Activated CD4-positive, alpha-beta T cell treated with anti-CD3 and anti-CD28 coated beads, Interleukin-2, amount 50 U/mL, for 16 hours (primary cell): ENCODE measurements at places on chromosomes 1 and 21.

- no peak for DNase-seq
These were observed 8.0 kb downstream of the TENT5B start for GRCh38 chr1:27004471-27005165.

DNA sequence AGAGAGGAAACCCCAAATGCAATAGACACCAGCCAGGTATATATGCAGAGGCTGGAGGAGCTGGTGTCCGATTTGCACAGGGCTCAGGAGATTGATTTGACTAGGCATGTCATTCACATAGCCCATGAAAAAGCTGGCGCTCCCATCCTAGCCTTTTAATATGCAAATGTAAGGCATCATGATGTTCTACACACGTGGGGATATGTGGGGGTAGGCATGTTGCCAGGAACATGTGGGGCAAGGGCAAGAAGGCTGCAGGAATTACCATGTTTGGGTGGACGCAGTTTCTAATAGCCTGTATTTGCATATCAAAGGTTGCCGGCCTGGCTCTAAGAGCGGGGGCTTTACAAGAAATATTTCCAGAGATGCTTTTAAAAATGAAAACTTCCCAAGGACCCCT lies 11.7 kb upstream of the SH3GLB1 start:
- DNase-seq = no peak

- no peak for DNase-seq
These were observed 112.3 kb upstream of the NFIA start for GRCh38 chr1:60969971-60970509.

GRCh38 chr1:206554701-206555472 lies 47.6 kb downstream of the RASSF5 start:
- DNase-seq = no peak

DNA sequence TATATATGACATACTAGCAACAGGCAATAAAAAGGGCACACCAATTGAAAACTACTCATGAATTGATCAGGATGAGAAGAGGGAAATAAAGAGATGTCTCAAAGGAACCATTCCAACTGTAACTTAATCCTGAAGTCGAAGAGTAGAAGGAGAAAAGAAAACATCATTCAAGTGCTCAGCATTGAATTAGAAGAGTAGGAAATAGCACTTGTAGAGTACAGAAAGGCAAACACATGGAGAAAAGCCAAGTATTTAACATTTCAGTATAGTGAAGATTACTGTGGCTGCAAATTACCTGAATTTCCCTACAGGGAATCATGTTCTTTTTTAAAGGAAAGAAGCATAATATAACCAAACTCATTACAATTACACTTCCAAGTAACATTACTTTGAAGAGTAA lies 205.0 kb downstream of the KCTD3 start:
- no peak for DNase-seq

DNA sequence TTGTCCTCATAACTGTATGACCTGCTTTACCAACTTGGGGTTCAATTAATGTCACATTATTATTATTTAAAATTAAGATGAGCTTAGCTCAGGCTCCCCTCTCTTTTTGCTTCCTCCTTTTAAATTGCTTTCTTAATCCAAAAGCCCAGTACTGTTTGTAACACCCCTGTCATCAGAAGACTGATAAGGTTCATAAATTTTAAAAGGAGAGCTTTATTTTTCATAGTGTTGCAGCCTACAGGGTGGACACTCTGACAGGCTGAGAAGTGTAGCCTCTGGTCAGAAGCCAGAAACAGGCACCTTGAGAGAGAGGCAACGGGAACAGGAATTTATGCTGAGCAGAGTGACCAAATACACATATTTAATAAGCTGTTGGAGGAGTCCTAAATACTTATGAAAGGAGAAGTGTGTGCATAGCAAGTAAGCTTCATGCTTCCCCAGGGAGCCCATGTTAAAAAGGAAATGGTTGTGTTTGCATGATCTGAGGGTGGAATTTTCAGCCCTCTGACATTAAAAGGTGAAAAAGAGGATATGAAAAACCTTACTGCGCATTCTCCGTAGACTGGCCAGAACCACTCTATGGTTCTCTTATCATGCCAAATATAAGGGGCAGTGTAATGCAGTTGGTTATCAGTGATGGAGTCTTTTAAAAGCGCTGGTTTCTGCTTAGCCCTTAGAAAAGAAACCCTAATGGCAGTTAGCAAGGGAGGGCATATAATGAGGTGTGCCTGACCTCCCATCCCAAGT lies 30.5 kb upstream of the FGGY start:
- DNase-seq = no peak

DNA sequence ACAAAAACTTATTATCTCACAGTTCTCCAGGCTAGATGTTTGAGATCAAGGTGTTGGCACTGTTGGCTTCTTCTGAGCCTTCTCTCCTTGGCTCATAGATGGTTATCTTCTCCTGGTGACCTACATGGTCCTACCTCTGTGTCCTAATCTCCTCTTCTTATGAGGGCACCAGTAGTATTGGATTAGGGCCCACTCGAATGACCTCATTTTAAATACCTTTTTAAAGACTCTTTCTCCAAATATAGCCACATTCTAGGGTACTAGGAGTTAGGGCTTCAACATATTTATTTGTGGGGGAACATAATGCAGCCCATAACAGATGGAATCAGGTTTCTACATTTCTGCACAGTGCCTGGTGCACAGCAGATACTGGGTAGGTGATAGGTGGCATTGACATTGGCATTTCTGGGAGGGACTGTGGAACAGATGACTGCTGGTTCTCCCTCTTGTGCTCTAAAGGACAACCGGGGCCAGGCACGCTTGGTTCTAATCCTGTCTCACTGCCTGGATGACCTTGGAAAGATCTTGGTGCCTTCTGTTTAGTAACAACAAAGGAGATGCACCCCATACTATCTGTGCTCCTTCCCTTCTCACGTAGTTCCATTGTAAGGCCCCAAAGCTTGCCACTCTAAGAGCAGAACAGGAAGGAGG lies 140.3 kb downstream of the PLPP3 start:
- DNase-seq = no peak

GRCh38 chr1:156911577-156912298 lies 8.7 kb upstream of the LRRC71 start:
- DNase-seq = no peak

- peak; percentile 73 for DNase-seq
These were observed 15.9 kb downstream of the ESPN start for GRCh38 chr1:6440198-6441126.

DNA sequence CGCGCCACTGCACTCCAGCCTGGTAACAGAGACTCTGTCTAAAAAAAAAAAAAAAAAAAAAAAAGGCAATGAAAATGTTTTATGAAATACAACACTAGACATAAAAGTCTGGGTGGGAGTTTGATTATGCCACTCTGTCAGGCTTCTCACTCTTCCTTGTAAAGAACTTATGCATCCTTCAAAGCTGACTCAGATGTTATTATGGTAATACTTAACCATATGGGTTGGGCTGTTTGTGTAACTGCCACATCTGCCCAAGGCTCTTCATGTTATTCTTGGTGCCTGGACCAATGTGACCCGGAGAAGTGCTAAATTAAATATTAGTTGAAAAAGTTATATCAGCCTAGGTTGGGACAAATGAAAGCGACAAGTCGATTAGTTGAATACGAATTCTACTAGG lies 23.8 kb downstream of the FAM89A start:
- no peak for DNase-seq

GRCh38 chr1:91014475-91014874 lies 7.4 kb downstream of the ZNF644 start:
- no peak for DNase-seq

DNA sequence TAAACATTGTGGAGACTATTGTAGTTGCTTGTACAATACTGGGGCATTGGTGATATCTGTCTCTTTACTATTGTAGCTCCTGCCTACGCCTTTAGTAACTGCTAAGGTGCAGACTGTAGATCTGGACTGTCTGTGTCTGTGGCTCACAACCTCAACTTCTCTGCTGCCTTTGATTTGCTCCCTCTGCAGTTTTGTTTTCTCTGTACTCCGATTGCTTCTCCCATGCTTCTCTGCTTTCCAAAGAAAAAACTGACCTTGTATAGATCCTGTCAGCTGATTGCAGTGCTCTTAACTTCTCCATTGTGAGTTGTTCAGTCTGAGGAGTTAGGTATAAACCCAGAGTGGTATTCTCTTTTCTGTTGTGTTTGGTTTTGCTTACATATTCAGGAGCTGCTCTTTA lies 15.3 kb downstream of the MAGI3 start:
- DNase-seq = no peak
